ENCODE measurements at places on chromosomes 7 and 10.

DNA sequence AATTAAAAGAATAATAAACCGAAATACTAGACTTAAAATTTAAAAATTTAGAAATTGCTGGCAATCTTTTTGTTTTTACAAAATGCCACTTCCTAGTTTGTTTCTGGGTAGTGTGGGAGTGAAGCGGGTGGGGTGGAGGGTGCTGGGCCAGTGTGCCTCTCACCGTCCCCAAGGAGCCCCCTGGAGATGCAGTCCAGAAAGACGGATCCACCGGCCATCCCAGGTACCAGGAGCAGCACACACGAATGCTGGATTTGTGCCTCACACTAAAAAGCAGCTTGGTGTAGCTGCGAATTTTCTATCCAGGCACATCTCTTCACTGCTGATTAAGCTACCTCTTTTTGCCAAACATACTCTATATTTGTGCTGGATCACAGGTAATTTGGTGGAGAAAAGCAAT, 618.1 kb downstream of the DNAJB6 start:
- no peak for DNase-seq

DNA sequence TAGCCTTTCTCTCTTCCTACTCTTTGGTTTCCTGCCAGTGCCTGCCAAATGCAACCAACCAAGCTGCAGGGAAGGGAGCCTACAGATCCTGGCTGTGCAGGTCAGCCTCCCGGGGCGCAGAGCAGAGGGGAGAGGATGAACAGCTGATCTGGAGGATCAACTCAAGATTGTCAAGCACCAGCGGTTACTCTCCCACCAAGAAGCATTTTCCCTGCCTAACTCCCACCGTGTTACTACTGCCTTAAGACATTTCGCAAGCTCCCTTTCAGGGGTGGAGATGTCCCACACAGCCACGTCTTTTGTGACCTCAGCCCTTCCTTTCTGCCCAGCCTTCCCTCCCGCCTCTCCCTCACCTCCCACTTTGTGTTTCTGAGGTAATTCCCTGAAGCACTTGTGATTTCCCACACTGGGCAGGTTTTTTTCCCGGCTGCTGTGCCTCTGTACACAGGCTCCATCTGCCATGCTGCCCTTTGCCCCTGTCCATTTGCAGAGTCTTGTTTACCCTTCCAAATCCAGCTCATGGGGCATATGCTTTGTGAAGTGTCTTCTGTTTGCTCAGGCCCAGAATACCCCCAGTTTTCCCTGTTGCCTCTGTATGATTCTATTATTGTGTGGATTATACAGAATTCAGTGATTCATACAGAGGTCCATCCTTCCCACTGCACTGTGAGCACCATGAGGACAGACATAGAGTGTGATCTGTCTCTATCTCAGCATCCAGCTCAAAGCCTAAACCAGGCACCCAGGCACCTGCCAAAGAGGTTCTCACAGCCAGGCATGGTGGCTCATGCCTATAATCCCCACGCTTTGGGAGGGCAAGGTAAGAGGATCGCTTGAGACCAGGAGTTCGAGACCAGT, 40.9 kb upstream of the PAPSS2 start:
- no peak for DNase-seq

GRCh38 chr7:115864082-115864481, 166.5 kb downstream of the TFEC start:
- DNase-seq, result no peak

DNA sequence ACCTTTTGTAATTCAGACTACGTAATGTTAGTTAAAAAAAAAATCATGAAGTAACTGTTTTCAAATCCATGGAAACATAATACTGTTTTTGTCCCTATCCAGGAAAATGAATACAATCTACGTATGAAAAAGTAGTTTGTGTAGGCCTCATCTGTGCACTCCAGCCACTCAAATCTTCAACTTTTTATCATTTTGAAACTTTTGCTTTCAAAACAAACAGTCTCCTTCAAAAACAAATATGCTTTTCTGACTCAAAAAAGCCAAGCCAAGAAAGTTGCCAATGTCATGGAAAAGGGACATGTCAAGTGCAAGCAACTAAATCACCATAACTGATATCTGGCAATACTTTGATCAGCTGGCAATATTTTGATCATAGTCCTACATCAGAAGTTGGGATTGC, 13.1 kb downstream of the THNSL1 start:
- DNase-seq, result no peak

- no peak for DNase-seq
Measured at GRCh38 chr7:121032645-121033460, 44.3 kb downstream of the CPED1 start.

DNA sequence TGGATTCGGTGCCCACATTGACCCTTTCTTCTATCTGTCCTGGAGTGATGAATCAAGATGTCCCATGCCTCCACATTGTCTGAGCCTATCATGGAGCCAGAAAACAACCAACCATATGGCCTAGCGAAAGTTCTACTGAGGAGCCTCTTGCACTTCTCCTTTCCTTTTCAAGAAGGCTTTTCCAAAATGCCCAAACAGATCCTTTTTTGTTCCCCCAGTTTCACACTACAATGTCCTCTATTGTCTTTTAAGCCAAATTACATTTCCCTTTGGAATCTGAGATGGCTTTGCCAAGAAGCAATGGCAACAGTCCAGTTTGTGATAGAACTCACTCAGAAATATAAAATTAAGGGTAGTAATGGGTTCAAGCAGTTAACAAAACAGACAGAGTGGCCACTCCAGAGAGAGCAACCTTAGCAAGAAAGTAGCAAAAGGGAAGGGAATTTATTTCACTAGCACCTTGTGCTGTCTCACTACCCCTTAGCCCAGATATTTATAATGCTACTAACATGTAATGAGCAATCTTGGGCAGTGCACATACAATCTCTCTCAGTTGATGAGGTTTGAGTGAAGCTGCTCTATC, 194.6 kb upstream of the PDE1C start:
- DNase-seq, result no peak

GRCh38 chr7:113904521-113904920, 14.3 kb downstream of the PPP1R3A start:
- DNase-seq, result no peak

DNA sequence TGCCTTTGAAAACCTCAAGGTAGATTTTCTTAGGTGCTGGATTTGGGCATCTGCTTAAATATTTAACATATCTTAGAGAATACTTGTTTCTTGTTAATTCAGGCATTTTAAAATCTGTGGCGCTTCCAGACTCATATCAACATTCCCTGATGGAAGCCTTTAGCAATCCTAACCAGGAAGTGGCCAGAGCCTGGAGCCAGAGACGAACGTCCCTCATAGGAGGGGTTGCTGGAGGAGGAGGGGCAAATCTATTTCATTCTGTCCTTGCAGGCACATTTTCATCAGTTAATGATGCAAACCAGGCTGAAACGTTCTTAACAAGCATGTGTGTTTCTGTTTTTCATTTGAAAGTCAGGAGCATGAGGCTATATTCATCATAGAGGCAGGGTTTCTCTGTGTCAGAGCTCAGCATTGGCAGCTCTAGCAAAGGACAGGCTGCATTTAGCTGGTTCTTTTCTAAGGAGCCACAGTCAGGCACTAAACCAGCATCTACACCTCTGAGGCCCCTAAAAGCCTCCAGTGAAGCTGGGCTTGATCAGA, 17.8 kb upstream of the IFIT2 start:
- DNase-seq, result no peak

DNA sequence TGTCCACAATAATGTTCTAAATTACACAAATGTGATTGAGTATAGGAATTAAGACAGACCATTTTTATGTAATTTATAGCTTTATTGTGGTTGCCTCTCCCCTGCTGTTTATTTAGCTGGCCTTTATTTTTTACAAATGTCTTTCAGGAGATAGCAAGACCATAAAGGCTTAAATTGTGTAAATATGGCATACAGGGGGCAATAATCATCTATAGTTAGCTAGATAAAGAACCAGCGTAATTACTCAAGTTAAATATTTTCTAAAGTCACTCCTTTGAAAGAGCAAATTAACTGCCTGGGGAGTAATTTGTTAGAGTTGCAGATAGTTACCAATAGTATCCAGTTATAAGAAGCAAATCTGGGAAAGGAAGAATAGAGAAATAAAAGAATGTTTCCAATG, at the start of gene MALRD1:
MALRD1 (plus strand) TSS at position 313 of the 400 bp plus-strand sequence. CDS start 138 bp downstream, outside the sequence.
- DNase-seq, result no peak

DNA sequence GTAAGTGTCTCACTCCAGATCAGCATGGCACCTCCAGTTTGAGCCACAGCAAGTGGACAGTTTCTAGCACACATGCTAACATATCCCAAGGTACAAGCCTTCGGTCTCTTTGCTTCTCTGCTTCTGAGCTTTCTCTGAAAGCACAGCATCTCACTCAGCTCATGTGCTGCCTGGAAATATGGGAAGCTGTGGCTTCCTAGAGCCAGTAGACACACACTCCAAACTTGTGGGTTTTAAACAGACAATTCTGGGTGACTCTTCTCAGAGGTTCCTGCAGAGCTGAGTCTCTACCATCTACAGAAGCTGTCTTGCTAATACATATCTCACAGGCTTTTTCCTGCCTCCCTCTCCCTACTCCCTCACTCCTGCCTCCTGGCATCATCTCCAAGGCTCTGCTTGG, 23.9 kb upstream of the TMEM273 start:
- no peak for DNase-seq

- no peak for DNase-seq
Measured at GRCh38 chr7:17787257-17787656, 153.0 kb downstream of the SNX13 start.

DNA sequence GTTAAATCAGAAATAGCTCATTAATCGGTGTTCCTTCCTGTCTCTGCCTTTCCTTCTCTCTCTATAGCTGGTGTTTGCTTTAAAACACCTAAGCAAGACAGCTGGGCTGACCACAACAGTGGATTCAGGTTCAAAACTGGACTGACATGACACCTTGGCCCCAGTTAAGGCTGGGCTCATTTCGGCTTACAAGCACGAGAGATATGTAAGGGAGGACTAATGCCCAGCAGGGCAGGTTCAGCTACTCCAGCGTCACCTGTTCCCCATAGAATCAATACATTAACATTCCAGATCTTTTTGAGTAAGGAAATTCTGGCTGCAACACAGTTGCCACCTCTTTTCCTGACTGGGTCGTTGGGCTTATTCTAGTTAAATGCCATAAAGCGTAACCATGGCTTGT, 323.0 kb upstream of the AOAH start:
- DNase-seq, result no peak

DNA sequence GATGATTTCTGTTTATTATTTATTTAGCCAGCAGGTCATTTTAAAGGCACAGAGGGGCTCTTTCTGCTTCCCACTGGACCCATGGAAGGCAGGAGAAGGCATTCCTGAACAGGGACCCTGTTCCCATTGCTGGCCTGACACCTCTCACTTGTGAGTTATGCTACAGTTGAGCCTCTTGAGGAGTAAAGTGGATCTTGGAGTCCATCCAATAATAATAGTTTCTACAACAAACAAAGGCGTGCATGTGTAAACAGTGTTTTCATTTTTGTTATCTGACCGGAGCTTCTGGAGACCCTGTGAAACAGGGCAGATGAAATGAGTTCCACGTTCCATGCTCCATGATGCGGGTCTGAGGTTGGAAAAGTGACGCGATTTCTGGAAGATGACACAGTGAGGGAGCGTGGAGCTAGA, 127.3 kb upstream of the HABP2 start:
- no peak for DNase-seq

DNA sequence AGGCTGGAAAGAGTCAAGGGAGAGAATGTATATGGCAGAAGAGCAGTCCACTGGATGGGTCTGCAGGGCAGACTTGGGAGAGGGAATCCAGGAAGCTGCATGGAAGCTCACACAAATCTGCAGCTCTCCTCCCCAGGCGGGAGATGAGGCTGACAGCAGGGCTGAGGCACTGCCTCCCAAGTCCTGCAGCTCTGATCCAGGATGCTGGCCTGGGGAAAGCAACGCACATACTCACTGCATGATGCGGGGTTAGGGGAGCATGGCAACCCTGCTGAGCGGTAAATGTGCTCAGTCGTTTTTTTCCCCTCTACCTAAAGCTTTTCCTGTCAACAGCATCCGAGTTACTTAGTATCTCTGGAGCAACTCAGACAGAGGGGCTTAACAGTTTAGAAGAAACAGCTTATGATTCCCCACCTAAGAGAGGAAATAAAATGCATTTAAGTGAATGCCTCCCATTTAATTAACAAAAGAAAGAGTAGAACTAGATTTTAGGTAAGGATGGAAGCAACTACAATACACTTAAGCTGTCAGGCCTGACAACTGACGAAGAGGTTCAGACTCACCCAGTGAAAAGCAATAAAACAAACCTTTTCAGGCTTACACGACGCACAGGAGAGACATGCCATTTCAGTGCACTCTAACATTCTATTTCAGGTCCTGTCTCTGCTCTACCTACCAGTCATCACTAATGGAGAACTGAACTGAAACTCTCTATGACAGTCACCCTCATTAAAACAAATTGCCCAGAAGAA, 37.0 kb downstream of the CHCHD3 start:
- DNase-seq, result no peak

GRCh38 chr7:100691676-100692577, 2.1 kb downstream of the GIGYF1 start:
- peak; percentile 70 for DNase-seq

DNA sequence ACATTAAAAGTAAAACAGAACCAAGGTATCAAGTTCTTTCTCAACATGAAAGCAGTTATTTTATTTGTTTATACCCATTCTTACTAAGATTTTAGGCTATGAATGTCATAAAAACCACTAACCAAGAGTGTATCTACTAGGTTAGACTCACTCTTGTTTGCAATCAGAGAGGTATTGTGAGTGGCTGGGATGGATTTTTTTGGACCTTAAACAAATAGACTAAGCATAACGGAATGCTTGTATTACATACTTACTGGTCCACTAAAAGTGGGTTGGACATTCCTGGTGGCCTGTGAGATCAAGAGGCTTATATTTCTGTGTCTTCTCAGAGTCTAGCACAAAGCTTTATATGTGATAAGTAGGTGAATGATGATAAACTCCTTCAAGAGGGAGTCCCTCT, 32.6 kb upstream of the CBLL1 start:
- DNase-seq, result no peak

DNA sequence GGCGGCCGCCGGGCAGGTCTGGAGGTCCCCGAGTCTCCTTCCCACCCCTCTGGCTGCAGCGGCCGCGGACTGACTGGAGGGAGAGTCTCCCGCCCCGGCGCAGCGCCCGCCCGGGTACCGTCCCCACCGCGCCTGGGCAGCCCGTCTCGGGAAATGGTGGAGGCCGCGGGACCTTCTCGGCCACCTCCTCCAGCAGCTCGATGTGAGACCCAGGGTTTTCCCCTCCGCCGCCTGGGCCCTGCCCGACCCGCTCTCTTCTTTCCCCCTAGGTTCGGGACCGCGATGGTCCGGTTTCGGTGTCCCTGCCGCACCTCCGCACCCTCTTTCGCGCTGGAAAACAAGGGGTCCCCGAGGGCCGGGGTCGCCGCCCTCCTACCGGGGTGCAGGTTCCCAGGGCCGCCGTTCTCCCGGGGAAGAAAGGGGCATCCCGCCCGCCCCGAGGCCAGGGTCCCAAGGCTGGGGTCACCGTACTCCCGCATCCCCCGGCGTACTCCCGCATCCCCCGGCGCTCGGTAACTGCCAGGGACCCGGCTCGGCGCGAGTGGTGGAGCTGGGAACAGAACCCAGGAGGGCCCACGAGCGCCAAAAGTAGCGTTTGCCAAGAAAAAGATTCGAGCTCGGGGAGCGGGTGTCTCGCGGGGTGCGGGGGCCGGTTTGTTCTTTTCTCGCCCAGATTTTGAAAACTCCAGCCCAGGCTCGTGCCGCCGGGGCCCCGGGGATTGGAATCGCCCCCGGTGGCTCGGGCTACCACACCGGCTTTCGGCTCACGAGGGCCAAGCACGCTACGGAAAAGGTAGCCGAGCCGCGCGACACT, 3.4 kb downstream of the TNRC18 start:
- DNase-seq, result no peak

- DNase-seq, result no peak
Measured at GRCh38 chr7:142908290-142908689, 22.7 kb upstream of the TRPV6 start.

GRCh38 chr7:79268730-79269129, 184.7 kb downstream of the MAGI2 start:
- no peak for DNase-seq

GRCh38 chr10:79149662-79150443, 81.1 kb downstream of the ZMIZ1 start:
- DNase-seq, result no peak
